ENCODE measurements at places on chromosomes 6 and 20. TPM values are rescaled to one million over a fixed set of nuclear protein-coding genes. Genes with fewer than 3 reads are reported as not detected.

The HLA-A gene
- 472 TPM for total RNA-seq

The C6orf163 gene
- total RNA-seq = 0.44 TPM

The FOXQ1 gene
- not detected for total RNA-seq

The MAK gene
- not detected for total RNA-seq

The DUSP15 gene
- total RNA-seq = 0.34 TPM

The SMLR1 gene
- not detected for total RNA-seq

The C20orf202 gene
- not detected for total RNA-seq

The ZNF311 gene
- total RNA-seq = 0.56 TPM

The FAM184A gene
- 0.83 TPM for total RNA-seq

The PI3 gene
- not detected for total RNA-seq

The CLPSL1 gene
- total RNA-seq = not detected

The CD109 gene
- 22.8 TPM for total RNA-seq

The COQ3 gene
- total RNA-seq = 0.73 TPM

The PHACTR3 gene
- not detected for total RNA-seq

The CCN6 gene
- not detected for total RNA-seq

The APMAP gene
- 60.8 TPM for total RNA-seq

The CST7 gene
- total RNA-seq = not detected

The DEFB132 gene
- not detected for total RNA-seq

The SIRPB2 gene
- not detected for total RNA-seq

The C20orf144 gene
- total RNA-seq = not detected

The RAET1L gene
- not detected for total RNA-seq

Measured in cardiac ventricle fibroblast (primary cell).